Right hindlimb (tissue), 1 donor: ENCODE measurements at places on chromosomes 7 and 10.

GRCh38 chr7:91239171-91239604 is 25.0 kb upstream of the FZD1 start:
- peak; percentile 71 for DNase-seq

- peak; percentile 45 for DNase-seq
Observed at GRCh38 chr7:139523199-139523941, at the start of gene CLEC2L. TSS of gene CLEC2L (plus strand) at chr7:139523685. CDS start at chr7:139523928, 243 bp downstream.

- DNase-seq, result no peak
Observed at GRCh38 chr7:149225106-149225505, 14.3 kb upstream of the ZNF212 start.

DNA sequence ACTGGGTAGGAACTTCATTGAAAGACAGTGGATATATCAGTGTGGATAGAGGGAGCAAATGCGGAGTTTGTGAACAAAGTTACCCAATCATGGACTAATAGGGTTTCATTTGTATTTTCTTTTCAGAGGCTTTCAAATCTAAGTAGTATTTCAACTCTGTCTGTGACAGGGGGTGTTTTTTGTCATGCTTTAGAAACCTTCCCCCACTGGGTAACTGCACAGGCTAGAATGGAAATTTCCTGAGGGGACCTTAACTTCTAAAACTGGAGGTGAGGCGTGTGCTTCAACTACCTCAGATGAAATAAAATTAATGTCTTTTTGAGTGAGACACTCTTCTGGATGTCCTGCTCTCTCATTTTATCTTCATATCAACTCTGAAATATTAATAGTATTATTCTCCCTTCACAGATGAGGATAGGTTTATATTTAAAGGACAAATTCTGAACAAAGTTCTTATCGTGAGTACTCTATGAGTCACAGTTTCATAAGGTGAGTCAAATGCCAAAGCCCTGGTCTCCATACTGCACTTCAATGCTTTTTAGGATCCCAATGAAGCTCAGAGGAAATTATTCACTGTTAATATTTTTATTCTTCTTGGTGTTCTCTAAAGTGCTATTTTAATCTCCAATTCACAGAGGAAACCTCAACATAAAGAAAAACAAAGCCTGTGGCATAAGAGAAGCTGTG is 770.6 kb downstream of the CCSER2 start:
- DNase-seq, result no peak

DNA sequence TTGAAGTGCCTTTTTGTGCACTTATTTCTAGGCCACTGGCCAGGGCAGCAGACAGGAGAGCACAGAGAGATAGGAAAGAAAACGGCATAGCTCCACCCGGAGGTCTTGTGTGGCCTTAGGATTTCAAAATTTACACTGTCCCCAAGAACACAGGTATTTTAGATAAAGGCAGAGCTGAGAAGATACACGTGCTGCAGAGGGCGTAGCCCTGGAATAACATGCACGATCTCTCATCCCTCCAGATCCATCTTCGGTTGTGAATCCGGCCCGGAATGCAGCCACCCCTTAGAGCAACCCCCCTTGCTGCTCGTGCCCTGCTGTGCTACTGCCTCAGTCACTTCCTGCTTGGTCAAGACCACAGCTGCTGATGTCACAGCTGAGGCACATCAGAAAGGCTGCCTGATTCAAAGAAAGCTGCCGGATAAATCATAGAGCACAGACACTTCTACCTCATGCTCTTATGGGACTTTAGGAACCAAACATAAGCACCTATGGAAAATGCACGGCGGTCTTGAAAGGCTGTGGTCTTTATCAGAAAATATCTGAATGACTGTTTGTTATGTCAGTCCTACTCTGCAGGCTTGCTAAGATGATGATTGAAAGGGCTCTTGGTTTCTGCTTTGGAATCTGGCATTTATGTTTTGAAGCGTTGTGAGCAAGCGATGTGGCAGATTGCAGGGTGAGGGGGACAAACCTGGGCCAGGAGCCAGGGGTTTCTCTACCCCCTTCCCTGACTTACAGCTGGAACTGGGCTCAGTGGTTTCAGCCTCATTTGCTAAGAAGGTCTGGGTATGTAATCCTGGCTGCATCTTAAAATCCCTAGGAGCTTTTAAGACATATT is 152.0 kb downstream of the SVIL start:
- peak; percentile 45 for DNase-seq

GRCh38 chr7:129851809-129852208 is 101.0 kb downstream of the UBE2H start:
- no peak for DNase-seq

DNA sequence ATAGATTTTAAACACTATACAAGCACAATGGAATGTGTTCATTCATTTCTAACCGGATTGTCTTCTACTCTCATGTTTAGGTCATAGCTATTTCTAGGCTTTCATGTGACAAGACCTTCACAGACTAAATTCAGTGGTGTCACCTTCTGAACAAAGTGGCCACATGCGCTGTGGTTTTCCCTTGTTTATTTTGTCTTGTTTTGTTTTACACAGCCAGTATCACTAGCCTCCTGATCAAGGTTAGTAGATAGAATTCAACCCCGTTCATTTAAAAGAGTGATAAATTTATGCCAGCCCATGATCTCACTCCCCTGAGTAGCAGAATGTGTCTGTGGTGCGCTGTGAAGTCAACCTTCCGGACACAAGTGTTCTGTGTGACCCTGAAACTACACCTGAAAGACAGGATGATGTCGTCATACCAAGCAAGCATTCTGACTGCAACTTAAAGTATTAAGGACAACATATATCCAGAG is 209.1 kb downstream of the CREB5 start:
- DNase-seq, result no peak

DNA sequence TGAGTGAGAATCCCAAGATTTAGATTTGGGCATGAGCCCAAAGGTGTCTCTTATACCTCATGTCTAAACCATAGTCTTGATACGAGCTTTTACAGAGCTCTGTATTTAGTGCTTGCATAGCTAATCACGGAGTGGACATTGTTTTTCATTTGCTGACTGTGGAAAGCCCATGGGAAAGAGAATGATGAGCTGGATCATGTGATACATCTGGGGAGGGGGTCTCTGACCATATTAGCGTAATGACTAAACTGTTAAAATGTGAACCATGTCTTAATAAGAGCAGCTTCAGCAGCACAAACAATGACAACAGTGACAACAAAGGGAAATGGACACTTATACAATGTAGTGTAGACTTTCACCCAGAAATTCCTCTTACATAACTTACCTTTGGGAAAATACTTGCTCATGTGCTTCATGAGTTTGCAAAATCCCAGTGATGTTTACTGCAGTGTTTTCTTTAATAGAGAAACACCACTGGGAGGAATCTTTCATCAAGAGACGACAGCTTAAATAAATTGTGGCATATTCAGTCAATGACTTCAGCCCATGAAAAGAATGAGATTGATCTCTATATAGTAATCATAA is 44.0 kb upstream of the ITGB1 start:
- DNase-seq, result no peak

- no peak for DNase-seq
Observed at GRCh38 chr7:138741453-138741735, 40.2 kb upstream of the SVOPL start.

DNA sequence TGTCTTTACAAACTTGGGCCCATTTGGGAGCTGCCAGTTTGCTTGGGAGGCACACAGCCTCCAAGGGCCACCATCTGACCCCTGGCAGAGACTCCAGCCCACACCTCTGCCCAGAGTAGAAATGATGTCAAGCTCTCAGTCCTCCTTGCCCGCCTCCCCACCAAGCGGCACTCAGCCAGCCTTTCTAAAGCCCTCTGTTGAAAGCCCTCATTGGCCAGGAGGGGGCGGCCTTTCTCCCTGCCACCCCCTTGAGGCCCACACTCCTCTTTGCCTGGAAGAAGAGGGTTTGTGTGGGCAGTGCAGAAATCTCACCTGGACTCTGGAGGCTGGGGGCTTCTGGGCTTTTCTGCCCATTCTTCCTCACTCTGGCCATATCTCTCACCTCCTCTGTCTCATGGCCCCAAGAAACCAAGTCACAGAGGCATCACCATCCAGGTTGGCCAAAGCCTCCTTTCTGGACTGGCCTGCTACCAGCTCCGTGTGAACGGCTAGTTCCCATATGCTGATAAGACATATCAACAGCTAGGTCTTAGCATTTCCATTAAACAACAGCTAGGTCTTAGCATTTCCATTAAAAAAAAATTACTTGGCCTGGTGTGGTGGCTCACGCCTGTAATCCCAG is 36.1 kb downstream of the UBTD1 start:
- no peak for DNase-seq

DNA sequence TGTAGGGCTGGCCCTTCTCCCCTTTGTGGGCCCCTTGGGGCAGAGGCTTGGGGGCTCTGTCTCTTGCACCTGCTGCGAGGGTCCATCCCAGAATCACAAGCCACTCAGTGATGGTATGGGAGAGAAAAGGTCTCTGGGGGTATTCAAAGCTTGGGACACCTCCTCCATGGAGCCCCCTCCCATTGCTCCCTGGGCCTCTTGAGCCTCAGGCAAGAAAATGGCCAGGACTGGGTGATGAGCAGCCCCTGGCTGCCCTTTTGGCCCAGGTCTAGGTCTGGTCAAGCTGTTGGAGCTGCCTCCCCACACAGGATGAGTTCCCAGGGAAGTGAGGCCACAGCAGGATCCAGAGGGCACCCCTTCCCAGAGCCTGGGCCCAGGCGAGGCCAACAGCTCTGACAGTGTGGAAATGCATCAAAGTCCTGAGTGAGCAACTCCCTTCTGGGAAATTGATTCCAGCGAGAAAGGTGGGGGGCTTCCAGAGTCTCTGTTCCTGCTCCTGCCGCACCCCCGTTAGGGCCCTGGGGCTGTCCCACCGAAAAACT is 3.4 kb upstream of the MYL7 start:
- peak; percentile 12 for DNase-seq

DNA sequence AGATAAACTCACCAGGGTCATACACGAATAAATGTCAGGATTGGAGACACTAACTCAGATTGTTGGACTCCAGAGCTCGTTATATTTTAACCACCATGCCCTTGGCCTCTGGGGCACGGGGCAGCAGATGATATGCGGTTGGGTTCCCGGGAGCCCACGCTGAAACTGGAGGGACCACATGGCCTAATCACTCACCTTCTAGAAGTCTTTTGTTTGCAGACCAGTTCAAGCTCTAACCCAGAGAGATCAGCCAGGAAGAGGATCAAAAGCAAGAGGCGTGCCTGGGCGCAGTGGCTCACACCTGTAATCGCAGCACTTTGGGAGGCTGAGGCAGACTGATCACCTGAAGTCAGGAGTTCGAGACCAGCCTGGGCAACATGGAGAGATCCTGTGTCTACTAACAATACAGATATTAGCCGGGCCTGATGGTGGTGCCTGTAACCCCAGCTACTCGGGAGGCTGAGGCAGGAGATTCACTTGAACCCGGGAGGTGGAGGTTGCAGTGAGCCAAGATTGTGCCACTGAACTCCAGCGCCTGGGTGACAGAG is 42.6 kb upstream of the ECHDC3 start:
- no peak for DNase-seq

DNA sequence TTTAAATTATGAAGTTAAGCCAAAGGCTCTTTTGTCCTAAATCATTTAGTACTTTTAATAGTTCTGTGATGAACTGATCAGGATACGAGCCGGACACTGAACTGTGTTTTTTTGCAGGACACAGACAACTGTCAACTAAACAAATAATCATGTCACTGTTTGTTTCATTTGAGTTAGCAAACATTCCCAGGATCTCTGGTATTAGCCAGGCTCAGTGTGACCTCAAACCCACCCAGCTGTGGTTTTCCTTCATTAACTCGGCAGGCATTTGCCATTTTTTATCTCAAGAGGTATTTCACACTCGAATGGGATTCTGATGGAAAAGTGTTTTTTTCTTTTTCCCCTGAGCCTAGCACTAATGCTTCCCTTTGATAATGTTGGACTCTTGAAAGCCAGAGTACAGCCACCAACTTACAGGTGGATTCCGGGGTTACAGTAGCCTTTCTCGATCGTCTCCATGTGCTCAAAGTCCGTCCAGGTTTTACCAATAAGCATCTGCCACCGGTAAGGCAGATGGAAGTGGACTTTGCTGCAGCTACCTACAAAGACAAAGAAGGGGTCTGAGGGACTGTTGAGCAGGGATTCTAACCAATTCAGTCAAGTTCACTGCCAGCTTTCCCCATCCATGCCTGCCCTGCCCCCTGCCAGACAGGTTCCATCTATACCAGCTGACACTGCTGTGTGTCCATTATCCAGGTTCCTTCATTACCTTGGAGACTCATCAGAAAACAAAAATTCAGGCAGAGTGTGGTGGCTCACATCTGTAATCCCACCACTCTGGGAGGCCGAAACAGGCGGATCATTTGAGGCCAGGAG is 33.4 kb downstream of the ZC3HAV1 start:
- no peak for DNase-seq

DNA sequence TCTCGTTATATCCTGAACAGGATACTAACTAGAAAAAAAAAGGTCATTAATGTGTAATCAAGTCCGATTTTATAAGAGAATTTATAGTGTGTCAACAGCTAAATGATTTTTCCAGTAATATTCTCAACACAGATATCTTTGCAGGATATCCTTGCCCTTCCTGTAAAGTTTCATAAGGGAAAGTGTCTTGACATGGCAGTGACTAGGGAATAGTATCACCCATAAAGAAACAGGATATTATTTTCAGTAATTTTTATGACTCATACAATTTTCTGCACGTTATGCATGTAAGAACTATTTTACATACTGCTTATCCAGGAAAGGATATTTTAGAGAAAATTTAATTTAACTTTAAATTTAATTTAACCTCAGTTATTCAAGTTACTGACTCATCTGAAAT is 19.5 kb upstream of the PNLIP start:
- no peak for DNase-seq

- DNase-seq, result no peak
Observed at GRCh38 chr10:127996586-127996985, 89.7 kb downstream of the PTPRE start.

DNA sequence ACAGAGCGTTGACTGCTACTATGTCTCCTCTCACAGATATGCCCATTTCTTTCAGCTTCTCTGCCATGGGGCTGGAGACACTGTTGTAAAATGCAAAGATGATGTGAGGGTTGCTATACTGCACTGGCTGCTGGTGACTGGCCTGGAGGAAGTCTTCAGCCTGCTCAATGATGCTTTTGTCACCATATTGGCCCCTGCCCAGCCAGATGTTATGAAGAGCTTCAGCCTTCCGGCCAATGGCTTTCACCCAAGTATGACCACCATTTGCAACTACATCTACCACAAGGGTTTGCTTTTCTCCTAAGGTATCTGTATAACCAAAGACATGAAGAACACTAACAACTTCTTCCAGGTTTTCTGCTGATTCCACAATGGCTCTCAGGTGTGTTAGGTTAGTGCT is 1.6 kb downstream of the C7orf25 start:
- no peak for DNase-seq

DNA sequence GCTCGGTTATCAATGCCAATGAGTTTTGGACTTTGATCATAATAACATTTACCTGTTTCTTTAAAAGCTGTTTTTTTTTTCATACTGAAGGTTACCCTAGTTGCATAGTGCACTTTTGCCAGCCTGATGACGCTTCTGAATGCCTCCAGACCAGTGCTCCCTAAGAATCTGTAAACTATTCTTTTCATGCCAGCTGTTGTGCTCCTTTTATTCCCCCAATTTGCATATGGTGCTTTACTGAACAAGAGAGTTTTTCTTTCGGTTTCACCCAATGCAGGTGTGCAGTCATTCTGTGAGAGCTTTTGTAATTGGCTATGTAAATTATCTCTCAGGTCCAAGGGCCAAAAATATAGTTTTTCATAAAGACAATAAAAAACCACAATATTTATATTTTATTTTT is 48.1 kb upstream of the GLCCI1 start:
- DNase-seq, result no peak
